ENCODE measurements at places on chromosomes 13 and 19.

- no peak for DNase-seq
Observed at GRCh38 chr13:85638815-85639393, 160.3 kb downstream of the SLITRK6 start.

- no peak for DNase-seq
Observed at GRCh38 chr13:46953331-46953730, 56.5 kb upstream of the HTR2A start.

- DNase-seq: no peak
Observed at GRCh38 chr19:12628040-12629022, 17.6 kb downstream of the ZNF791 start.

GRCh38 chr19:50377051-50377461 lies 799 bp downstream of the NR1H2 start:
- DNase-seq: no peak

- no peak for DNase-seq
Observed at GRCh38 chr13:110346661-110347067, 39.6 kb downstream of the COL4A2 start.

- DNase-seq: peak; percentile 81
Observed at GRCh38 chr19:18469069-18469846, 31.3 kb upstream of the ISYNA1 start.

GRCh38 chr13:86569974-86570373 lies 770.8 kb upstream of the SLITRK6 start:
- no peak for DNase-seq

DNA sequence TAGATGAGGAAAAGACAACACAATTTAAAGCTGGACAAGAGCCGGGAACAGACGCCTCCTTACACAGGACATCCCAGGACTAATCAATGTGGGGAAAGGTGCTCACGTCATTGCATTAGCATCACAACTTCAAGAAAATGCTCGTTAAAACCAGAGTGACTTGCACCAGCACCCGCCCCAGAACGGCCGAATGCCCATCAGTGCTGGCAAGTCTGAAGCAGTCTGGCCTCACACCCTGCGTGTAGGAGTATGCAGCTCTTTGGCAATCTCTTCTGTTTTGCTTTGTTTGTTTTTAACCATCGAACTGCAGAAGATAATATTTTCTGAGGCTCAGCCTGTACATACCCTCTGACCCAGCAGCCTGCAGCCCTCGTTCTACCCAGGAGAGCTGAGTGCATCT lies 44.8 kb upstream of the LDLR start:
- no peak for DNase-seq

DNA sequence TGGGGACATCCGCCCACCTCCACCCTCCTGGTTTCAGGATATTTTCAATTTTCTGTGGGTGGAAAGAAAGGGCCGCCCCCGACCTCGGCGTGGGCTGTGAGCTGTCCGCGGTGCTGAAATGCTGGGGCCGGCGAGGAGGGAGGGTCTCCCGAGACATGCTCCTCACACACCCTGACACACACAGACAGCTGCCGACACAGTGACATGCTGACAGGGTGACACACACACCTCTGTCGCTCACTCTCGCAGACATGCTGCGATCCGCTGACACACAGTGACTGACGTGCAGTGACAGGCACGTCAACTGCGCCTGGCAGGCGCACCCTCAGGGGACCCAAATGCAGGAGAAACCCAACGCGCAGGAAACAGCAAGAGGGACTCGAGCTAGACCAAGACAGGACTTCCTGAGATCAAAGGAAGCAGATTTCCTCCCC lies 25.1 kb upstream of the MEIS3 start:
- peak; percentile 78 for DNase-seq

GRCh38 chr13:66414066-66414800 lies 815.9 kb downstream of the PCDH9 start:
- DNase-seq: no peak

DNA sequence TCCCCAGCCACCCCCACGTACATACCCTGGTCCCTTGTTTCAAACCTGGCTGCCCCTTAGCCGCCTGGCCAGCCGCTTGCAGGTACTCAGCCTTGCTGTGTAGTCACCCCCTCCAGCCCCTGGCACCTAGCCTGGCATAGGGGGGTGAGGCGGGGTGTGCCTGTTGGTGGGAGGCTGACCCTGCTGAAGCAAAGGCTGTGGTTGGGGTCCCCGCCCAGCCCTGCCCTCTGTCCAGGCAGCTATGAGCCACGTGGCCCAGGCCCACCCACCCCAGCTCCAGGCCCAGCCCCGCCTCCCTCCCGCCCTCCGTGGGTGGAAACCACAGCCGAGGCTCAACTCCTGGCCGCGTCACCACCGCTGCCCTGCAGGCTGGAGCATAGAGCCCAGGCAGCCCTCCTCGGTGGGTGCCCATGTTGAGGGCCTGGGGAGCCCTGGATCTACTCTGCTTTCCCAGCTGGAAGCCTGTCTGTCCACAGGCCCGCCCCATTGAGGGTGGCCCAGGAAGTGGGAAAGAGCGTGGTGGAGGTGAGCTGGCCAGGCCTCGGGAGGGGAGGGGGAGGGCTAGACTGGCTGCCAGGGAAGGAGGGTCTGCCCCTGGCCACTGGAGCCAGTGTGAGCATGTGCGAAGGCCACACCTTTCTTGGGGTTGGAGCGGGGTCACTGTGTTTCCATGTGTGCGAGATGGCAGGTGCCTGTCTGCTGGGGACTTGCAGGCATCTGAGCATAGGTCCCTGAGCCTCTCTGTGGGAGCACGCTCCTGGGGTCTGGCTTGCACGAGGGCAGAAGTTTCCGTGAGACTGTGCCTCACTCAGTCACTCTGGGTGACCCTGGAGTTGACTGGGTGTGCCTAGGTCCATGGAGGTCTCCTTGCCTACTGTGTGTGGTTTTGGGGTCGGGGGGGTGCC lies 31.0 kb downstream of the PAK4 start:
- DNase-seq: no peak

DNA sequence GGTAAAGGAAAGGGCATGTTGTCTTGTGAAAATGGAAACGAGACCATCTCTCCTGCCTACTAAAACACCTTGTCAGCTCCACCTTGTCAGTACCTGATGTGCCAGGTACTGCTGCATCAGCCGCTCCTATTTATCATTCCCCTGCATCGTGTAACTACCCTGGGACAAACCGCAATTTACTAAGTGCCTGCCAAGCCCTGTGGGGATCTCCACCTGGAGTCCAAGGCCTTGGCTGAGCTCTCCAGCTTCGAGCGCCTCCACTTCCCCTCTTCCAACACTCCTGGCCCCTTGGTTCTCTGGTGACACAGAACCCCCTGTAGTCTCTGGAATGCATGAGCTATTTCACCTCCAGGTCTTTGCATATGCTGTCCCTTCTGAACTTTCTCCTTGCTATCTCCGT lies 25.9 kb upstream of the CCNP start:
- no peak for DNase-seq

GRCh38 chr13:71540098-71540497 lies 326.9 kb downstream of the DACH1 start:
- no peak for DNase-seq

- no peak for DNase-seq
Observed at GRCh38 chr19:44732235-44733014, 16.1 kb upstream of the BCL3 start.

GRCh38 chr19:53903055-53903680 lies 5.9 kb upstream of the CACNG7 start:
- DNase-seq: no peak

- no peak for DNase-seq
Observed at GRCh38 chr13:51607165-51607564, 22.9 kb downstream of the WDFY2 start.

Measured in endothelial cell (in vitro differentiated cells).